ENCODE measurements at places on chromosomes 6 and 20.

DNA sequence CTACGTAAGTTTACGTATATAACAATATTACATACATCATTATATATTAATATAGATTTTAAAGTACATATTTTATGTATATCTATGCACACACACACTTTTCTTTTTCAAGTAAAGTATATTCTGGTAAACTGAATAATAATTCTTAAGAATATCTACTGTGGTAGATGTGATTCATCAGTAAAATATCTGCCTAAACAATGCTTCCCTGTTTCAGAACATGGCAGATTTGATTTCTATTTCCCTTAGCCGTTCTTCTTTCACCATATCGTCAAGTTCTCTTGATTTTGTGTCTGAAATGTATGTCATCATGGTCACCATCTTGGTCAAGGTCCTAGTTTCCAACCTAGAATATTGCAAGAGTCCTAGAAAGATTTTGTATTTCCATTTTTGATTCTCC is 195.6 kb downstream of the HDGFL1 start:
- DNase-seq: no peak

GRCh38 chr6:11228935-11229654 is 3.4 kb downstream of the NEDD9 start:
- DNase-seq: no peak

DNA sequence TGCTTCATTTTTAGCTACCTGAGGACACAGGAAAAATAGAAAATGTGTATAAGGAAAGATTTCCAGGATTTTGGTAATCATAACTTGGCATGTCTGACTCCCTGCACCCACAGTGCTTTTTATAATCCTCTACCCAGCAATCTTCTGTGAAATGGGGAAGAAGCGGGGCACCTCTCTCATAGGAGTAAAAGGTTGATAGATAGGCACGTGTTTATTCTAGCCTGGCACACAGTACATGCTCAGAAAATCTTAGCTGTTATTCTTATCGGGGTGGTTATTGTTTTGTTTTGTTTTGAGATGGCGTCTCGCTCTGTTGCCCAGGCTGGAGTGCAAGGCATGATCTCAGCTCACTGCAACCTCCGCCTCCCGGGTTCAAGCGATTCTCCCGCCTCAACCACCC is 87.7 kb upstream of the SALL4 start:
- DNase-seq: no peak

DNA sequence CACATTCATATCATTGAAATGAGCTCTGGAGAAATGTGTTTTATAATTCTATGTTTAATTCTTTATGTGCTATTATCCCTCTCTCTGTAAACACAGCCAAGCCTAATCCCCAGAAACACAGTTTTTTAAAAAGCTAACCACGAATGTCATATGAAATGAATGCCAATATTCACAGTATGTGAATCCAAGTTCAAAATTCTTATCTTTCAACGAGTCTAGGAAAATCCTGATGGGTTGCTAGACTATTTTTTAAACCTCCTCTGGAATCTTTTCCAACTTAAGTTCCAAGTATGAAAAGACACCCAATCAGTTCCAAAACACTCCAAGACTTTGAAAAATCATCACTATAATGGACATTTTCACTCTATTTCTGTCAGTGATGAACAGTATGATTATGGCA is 689.3 kb downstream of the HACE1 start:
- DNase-seq: no peak

GRCh38 chr6:148497257-148497656 is 154.6 kb downstream of the SASH1 start:
- no peak for DNase-seq

DNA sequence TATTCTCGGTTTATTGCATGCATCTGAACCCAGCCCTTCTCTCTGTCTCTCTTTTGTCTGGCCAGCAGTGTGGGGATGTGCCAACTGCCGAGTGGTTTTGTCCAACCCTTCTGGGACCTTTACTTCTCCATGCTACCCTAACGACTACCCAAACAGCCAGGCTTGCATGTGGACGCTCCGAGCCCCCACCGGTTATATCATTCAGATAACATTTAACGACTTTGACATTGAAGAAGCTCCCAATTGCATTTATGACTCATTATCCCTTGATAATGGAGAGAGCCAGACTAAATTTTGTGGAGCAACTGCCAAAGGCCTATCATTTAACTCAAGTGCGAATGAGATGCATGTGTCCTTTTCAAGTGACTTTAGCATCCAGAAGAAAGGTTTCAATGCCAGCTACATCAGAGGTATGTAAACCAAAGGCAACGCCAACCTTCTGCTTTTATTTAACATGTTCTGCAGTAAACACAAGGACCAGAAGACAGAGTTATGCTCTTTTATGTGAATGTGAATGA is 65.8 kb downstream of the ADGRG6 start:
- DNase-seq: no peak

DNA sequence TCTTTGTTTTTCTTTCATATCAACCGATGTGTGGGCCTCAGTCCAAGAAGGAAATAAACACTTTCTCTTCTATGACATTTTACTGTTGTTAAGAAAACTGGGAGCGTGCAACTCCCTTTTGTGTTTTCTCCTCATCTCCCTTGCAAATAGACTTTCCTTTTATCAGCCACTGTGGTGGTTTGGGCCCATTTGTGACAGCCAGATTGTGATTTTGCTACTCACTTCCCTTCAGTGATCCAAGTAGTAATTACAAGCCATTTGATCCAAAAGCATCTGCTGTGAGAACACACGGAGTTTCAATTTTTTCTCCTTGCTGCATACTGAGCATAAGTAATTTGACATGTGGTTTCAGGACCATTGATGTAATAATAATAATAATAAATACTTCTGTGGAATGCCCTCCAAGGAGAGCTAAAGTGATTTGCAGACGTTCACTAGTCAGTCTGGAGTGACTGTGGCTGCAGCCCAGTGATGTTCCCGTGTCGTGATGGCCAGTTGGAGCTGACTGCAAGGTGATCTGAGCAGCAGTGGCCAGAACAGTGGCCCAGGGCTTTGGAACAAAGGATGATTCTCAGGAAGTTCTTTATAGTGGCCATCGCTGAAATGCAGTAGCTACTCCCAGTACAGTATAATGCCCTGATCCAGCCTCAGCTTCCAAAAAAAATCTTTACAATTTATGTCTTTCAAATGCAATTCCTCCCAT is 91.9 kb upstream of the CLDN20 start:
- DNase-seq: no peak

DNA sequence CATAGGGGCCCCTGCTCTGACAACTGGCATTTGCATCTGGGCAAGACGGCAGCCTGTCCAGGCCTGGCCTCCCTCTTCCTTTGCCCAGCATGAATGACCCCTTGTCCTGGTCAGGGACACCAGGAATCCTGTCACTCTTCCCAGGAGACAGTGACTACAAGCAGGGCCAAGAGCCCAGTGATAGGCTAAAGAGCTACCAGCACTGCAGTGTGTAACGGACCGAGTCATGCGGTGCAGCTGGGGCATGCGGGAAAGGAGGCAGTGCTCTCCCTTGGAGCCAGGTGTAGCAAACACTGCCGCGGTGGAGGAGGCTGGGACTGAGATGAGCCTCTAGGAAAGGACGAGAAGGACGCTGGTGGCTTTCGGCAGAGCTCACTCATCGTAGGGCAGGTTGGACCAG is 38.7 kb upstream of the DSP start:
- DNase-seq: no peak

- DNase-seq: no peak
These were observed 168.7 kb upstream of the LRFN2 start for GRCh38 chr6:40755749-40756452.
